ENCODE measurements at places on chromosomes 11 and 22. TPM values are rescaled to one million over a fixed set of nuclear protein-coding genes. Genes with fewer than 3 reads are reported as not detected.

Gene YPEL4
- polyA plus RNA-seq: 0.43 TPM

Gene NEU3
- 2.6 TPM for polyA plus RNA-seq

Gene DNAJB7
- not detected for polyA plus RNA-seq

Gene MMP3
- polyA plus RNA-seq: not detected

Gene MYOD1
- not detected for polyA plus RNA-seq

Gene BTG4
- not detected for polyA plus RNA-seq

Gene VPREB1
- polyA plus RNA-seq: not detected

Gene TRIM21
- polyA plus RNA-seq: 12.0 TPM

Gene PNPLA5
- polyA plus RNA-seq: not detected

Gene PATE4
- polyA plus RNA-seq: not detected

Gene SCGB2A2
- not detected for polyA plus RNA-seq

Gene STIM1
- 11.9 TPM for polyA plus RNA-seq

Gene GSTT2B
- polyA plus RNA-seq: 23.2 TPM

- no peak for DNase-seq
Observed at GRCh38 chr11:4511282-4512245, 29.1 kb downstream of the OR52K1 start.

DNA sequence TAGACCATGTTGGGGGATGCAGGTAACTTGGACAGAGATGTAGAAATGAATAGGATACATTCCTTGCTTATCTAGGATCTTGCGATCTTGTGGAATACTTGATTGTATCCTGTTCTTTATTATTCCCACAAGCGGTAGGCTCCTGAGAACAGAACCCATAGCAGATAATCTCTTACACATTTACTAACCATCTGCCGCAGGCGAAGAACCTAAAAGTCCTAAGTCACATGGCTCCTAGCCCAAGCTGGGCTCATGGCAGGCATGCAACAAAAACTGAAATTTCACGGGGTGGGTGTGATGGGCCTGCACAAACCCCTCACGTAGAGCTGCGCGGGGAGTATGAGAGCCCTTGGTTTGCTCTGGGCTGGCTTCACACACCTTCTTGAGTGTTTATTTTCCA is 177.4 kb upstream of the NECTIN1 start:
- DNase-seq: no peak

DNA sequence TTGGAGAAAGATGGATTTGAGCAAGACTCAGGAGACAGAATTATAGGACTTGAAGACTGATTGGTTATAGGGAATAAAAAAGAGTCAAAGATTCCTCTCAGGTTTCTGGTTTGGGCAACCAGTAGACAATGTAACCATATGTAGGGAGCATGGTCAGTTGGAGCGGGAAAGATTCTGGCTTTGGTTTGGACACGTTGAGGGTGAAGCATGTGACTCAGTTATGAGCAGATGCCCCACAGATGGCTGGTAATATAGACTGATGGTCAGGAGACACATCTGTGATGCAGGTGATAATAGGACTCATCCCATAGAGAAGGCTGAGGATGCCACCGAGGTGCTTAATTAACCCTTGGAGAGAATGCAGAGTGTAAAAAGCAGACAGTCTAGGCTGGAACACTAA is 132.1 kb downstream of the CD44 start:
- DNase-seq: no peak

GRCh38 chr11:84719935-84720577 is 907.1 kb downstream of the DLG2 start:
- peak; percentile 11 for DNase-seq

- no peak for DNase-seq
Observed at GRCh38 chr11:31240340-31240904, 129.1 kb downstream of the DCDC1 start.

GRCh38 chr11:46036969-46037368 is 84.3 kb downstream of the PHF21A start:
- DNase-seq: no peak

DNA sequence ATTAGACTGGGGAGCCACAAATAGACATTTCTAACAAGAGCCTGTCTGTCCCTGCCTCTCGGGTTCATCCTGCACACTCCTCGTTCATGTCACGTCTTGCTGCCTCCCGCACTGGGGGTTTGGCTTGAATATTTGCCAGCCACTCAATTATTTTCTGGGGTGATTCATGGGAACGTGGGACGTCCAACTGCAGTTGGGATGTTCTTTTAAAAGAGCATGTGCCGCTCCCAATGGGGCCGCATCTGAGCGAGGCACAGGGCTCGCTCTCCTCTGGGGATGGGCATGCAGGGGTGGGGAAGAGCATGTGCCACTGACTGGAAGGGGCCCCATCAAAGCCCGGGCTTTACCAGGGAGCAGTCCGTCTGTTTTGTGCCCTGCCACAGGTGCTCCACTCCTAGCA is 43.4 kb downstream of the PARVG start:
- no peak for DNase-seq

DNA sequence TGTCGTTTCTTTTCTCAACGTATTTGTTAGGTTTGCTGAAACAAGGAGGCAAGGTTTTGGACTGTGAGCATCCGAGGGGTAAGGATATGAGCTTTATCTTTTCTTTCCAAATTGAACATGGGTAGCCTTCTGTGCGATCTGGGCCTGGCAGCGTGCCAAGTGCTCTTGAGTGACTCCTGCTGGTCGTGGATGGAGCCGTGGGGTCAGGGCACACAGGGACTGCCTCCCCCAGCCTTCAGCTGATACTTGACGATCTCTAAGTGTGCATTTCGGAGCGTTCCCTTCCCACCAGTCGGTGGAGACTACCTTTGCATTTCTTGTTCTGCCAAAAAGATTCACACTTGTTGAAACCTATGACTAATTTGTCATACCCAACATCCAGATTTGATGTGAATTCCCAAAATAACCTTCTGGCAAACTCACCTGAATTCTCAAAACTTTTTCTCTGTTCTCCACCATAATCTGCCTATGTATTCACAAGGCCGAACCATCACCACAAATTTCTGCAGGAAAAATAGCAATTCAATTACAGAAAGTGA is 40.1 kb upstream of the CLMP start:
- DNase-seq: peak; percentile 53

DNA sequence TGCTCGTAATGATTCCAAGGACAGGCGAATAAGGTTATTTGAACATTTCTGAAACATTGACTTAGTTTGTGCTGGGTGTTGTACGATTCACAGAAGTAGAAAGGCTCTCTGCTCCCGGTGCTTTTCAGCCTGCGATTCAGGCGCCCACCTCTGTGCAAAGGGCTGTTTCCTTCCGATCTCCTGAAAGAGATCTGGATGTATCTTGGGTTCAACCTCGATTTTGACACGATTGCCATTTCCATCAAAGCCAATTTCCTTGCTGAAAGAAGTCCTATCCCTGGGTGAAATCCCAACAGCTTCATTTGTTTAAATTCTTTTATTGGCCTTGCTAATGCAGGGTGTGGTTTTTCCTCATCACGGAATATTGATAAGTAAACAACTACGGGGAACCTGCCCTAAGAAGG is 1.1 kb upstream of the ZC3H12C start:
- DNase-seq: no peak

DNA sequence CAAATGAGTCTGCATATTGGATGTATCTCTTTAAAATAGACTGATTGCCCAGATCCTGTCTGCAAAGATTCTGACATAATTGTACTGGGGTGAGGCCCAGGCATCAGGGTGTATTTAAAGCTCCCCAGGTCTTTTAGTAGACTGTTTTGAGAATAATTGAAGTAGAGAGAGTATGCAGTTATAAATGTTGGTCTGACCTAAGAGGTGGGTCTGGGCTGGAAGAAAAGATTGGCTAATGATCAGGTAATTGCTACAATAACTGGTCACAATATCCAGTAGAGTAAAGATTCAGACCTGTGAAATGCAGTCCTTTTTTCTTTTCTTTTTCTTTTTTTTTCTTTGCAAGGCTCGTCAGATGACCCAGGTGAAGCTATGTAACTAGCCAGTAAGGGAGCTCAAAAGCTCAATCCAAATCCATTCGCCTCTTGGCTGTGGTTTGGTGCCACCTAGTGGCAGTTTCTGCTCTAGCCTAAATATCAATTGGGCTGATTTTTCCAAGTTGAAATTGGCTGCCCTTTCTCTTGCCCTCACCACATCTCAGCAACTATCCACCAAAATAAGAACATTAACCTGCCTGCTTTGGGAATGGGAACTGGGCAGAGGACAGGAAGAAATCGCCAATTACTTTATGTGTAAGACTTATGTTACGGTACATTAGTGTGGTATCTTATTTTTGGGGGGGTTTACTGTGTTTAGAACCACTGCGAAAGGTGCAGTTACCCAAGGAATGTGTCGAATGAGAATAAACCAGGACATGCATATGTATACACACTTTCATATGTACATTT is 45.9 kb downstream of the ZNF143 start:
- peak; percentile 60 for DNase-seq

DNA sequence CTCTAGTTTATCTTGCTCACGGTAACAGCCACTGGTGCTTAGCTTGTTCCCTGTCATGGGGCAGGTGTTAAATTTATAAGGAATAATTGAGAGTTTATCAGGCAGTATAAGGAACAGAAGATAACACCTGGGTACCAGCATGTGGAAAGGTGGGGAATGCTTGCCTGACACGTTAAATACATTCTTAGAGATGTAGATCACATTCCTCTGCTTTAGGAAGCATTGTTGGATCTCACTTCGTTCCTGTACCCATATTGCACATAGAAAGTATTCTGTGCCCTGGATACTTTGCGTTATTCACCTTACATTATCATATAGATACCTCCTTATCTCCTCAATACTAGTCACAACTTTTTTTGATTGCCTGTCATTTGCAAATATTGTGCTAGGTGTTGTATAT is 114.7 kb downstream of the UVRAG start:
- no peak for DNase-seq

- DNase-seq: peak; percentile 57
Observed at GRCh38 chr11:2940147-2940920, 11.1 kb upstream of the PHLDA2 start.

DNA sequence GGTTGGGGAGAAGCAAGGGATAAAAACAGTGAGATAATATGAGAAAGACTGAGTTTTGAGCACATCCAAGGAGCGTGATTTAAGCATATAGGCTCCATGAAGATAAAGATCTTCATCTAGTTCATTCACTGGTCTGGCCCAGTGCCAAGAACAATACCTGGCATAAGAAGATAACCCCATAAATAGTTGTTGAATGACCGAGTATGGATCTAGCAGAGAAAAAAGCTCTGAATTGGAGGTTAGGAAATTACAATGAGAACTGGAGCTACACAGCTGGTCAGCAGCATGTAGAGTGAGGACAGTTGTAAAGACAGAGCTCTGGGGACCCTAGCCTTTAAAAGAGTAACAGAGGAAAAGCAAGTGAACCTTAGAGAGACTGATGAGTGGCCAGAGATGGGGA is 33.0 kb upstream of the PAK1 start:
- no peak for DNase-seq

DNA sequence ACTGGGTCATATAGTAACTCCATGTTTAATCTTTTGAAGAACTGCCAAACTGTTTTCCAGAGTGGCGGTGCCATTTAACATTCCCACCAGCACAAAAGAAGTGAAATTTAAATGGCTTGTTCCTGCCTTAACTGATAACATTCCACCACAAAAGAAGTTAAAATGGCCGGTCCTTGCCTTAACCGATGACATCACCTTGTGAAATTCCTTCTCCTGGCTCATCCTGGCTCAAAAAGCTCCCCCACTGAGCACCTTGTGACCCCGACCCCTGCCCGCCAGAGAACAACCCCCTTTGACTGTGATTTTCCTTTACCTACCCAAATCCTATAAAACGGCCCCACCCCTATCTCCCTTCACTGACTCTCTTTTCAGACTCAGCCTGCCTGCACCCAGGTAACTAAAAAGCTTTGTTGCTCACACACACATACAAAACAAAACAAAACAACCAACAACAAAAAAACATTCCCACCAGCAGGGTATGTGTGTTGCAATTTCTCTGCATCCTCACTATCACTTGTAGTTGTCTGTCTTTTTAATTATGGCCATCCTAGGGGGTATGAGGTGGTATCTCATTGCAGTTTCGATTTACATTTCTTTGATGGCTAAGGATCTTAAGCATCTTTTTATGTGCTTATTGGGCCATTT is 109.0 kb downstream of the FAR1 start:
- DNase-seq: no peak

DNA sequence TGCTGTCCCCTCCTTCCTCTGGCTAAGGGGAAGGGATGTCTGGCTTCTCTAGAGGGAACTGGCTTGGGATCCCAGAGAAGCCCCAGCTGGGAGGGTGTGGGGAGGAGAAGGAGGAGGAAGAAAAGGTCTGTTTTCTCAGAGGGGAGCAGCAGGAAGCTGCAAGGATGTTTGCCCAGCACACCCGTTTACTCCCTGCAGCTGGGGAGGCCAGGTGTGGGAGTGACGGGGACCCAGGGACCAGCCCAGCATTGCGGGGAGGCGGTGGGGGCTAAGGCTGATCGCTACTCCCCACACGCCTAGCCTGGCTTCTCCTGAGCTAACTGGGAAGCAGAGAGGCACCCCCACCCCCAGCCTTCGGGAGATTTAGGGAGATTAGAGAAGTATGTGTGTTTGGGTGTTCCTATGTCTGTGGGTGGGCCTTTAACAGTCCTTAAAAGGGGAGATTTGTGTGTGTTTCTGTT is 3.9 kb downstream of the CREB3L1 start:
- no peak for DNase-seq

GRCh38 chr11:563812-564578 is 3.2 kb downstream of the RASSF7 start:
- no peak for DNase-seq
